ENCODE measurements at places on chromosomes 3 and 15.

DNA sequence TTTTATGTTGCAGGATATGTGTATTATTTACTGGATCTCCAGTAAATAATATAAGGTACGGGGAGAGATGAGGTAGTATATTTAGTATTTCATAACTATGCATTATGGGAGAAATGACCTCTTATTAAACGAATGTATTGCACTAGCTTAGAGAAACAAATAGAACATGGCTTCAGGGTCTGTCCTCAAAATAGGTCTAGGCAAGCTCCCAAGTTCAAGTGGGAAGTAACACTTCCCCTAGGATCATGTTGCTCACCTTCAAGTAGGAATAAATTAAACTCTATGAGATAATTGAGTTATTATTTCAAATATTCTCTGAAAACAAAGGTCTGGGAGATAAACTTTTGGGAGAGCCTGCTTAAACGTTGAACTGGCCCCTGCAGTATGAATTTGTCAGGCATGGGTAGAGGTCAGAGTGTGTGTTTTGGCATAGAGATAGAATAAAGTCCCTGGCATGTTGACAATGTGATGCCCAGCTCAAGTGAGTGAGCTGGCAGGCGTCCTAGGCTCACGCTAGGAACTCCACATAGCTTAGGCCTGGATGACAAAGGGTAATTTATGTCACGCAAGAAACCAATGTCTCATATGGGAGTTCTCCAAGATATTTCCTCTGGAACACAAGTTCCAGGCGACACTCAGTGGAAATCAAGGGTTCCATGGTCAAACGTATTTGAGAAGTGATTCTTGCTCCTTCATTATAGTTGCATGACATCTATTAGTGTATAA is 236.8 kb downstream of the CACNA2D3 start:
- DNase-seq = peak; percentile 88

- DNase-seq = no peak
Observed at GRCh38 chr3:144162042-144162441, 190.4 kb downstream of the DIPK2A start.

DNA sequence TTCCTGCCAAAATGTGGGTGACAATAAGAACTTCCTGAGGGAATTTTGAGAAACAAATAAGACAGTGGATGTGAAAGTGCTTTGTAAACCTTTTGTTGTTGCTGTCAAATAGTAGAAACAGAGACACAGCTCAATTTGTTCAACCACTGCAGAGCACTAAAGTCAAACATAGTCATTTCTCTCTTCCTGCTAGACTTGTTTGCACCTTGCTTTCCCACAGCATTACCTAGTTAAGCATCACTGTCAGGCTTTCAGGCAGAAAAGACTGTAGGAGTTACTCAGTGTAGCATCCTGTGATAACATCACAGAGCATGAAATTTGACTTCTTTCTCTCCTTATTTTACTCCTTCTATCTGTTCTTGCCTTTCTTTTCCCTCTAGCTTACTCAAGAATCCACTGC is 27.1 kb downstream of the SLC12A1 start:
- no peak for DNase-seq

- DNase-seq = no peak
Observed at GRCh38 chr15:41961595-41962202, 10.7 kb downstream of the EHD4 start.

- DNase-seq = no peak
Observed at GRCh38 chr3:160103397-160103796, 114.8 kb downstream of the IL12A start.

DNA sequence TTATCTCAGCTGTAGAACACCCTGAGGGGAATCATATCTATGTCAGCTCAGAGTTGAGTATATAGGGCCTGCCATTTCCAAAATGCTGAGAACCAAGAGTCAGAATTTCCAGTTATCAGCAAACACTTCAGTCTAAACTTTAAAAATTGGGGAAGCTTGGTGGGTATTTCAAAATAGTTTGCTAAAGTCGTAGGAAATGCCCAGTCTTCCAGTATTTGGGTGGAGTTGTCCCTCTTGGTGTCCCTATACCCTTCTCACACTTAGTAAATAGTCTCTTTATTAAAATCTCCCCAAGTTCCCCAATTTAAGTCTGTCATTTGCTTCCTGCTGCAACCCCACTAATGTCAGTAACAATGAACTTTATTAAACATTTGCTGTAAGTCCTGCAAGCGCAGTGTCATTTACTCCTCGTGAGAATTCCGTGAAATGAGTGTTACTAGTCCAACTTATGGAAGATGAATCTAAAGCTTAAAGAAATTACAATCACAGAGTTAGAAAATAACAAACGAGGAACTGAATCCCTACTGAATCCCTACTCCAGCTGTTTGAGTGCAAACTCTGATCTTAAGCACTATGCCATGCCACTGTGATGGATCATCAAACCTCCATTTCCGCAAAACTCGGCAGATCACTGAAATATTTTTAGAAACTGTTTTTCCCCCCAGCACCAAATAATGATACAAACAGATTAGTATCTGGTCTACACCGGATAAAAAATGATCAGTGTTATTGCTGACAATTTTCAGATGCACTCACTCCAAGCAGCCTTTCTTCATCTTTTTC is 341.7 kb upstream of the PROK2 start:
- DNase-seq = no peak

DNA sequence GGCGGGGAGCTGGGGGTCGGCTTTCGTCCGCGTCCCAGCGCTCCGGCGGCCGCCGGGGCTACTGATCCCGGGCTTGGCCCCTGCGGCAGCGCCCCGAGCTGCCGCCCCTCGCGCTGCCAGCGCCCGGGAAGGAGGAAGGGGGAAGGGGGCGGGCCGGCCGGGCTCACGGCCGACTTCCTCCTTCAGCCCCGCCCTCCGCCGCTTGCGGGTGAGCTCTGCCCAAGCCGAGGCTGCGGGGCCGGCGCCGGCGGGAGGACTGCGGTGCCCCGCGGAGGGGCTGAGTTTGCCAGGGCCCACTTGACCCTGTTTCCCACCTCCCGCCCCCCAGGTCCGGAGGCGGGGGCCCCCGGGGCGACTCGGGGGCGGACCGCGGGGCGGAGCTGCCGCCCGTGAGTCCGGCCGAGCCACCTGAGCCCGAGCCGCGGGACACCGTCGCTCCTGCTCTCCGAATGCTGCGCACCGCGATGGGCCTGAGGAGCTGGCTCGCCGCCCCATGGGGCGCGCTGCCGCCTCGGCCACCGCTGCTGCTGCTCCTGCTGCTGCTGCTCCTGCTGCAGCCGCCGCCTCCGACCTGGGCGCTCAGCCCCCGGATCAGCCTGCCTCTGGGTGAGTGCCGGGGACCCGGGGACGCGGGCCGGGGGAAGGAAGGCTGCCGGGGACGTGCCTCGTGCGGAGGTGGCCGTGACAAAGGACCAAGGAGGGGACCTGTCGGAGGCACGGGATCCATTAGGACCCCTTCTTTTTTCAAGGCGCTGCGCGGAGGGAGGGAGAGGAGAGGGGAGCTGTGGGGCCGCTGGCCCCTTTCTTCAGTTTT is at the start of gene SEMA4B:
Gene SEMA4B, plus strand, starts transcription at position 201 of the 814 bp plus-strand sequence. Its CDS starts 249 bp downstream, at position 450.
- DNase-seq = no peak

- no peak for DNase-seq
Observed at GRCh38 chr3:78737988-78738387, 1029.8 kb downstream of the ROBO1 start.

DNA sequence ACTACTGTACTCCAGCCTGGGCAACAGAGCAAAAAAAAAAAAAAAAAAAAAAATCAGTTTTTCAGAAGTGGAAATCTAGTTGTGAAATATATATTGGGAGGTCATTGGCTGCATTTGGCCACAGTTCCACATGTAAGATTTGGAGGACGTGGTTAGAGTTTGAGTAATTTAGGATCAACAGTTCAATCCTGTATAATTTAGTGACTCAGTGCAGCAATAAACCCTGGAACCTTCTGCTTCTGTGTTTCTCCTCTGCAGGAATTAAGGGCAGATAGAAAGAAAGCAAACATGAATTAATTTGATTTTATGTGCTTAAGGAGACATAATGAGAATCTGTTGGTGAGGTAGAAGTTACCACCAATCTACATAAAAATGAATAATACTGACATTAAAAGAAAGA is 347.0 kb downstream of the PTPRG start:
- no peak for DNase-seq

GRCh38 chr3:184354121-184354728 is 7.2 kb downstream of the CLCN2 start:
- DNase-seq = no peak

DNA sequence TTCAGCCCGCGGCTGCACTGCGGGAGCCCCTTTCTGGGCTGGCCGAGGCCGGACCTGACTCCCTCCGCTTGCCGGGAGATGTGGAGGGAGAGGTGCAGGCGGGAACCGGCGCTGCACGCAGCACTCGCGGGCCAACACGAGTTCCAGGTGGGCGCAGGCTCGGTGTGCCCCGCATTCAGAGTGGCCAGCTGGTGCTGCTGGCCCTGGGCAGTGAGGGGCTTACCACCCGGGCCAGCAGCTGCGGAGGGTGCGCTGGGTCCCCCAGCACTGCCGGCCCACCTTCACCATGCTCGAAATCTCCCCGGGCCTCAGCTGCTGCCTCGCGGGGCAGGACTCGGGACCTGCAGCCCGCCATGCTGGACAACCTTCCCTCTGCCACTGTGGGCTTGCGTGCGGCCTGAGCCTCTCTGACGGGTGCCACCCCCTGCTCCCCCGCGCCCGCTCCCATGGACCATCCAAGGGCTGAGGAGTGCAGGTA is 733.5 kb upstream of the CCDC54 start:
- DNase-seq = no peak

DNA sequence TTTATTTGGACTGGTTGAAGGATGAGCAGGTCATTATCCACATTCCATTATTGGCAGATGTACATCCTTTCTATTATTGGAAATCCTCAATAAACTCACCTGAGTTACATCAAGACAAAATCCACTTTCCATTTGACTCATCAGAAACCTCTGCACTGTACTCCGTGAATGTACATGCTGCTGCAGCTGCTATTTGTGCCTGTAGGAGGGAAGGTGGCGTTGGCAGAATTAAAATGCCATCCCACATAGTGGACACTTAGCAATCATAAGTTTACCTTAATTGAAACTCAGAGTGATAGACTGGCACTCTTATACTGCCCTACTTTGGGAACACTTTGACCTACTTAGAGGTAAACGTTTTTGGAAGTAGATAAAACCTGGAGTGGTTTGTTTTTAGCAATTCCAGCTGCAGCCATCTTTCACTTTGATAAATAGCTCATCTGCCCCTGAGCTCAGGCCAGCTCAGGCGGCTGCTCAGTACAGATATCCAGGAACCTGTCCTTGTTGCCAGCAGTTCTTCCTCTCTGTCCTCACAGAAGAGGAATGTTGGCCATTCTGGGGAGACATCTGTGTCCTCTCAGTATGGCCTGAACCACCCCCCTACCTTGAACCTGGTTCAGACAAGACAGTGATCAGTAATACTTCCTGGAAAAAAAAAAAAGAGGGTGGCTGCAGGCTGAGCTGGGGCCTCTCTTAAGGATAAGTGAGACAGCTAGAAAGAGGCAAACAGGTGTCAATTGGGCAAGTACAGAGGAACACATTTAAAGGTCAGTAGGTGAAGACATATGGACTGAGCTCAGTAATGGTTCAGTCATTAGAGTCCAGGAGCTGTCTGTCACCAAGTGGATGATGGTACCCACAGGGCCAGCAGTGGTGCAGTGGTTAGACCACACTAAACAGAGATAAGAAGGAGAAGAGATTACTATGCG is 153.4 kb upstream of the UMPS start:
- DNase-seq = no peak

DNA sequence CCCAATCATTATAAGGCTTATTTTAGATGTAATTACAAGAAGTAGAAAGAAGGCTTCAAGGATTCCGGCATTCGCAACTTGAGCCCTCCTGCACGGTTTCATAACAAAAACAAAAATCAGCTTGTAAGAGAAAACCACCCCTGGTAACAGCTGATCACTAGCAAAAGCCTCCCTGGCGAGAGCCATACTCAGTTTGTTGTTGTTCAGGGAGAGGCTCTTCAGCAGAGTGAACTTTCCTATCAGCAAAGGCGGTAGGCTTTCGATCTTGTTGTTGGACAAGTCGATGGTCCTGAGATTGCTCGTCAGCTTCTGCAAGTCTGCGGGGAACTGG is 710 bp downstream of the LRRC57 start:
- no peak for DNase-seq

DNA sequence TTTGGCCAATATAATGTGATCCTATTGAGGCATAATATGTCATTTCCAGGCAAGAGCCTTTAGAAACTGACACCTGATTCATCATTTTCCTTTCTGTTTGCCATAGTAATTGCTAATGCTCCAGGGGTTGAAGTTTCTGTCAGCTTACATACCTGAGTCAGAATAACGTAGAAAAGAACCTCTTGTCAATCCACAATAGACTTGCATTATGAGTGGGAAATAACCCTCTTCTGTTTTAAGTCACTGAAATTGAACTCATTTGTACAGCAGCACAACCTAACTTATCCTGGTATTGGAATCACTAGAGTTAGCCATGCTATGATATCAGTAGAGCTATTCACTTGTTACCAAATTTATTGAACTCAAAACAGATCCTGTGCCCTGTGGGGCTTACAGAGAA is 101.7 kb upstream of the TP63 start:
- no peak for DNase-seq

- DNase-seq = peak; percentile 70
Observed at GRCh38 chr3:159828542-159828943, 160.1 kb upstream of the IL12A start.

Measured in NCI-H2029 treated with DMSO at 0.1 percent for 48 hours (cell line).